ENCODE measurements at places on chromosomes 1 and 21. TPM values are rescaled to one million over a fixed set of nuclear protein-coding genes. Genes with fewer than 3 reads are reported as not detected.

DNA sequence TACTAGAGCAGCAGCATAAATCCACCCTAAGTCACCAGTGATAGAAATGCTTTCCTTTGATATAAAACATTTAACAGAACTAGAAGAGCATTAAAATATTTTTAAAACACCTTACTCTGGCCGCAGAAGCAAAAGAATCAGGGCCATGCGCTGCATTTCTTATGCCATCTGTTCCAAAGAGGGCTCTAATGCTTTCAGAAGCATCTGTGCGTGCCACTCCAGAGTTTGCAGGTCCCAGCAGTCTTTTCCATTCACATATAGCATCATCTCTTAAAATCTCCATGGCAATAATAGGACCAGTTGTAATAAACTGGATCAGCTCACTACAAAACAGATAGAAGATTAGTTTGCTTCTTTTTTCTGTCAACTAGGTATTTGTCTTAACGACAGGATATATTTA is 69.2 kb downstream of the NME7 start:
- no peak for DNase-seq

- no peak for DNase-seq
Observed at GRCh38 chr1:1758692-1759455, 19.4 kb downstream of the NADK start.

Gene FCRL2
- total RNA-seq: not detected

GRCh38 chr1:169753549-169753948 is 19.7 kb upstream of the SELE start:
- no peak for DNase-seq

DNA sequence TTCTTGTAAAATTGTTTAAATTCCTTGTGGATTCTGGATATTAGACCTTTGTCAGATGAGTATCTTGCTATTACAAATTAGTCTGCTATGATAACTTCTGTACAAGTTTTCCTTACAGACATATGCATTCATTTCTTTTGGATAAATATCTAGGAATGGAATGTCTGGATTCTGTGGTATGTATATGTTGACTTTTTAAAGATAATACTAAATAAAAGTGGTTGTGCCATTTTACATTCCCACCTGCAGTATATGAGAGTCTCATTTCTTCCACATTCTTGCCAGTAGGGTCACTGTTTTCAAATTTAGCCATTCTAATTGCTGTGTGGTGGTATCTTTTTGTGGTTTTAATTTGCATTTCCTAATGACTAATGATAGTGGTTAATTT is 53.9 kb downstream of the SYDE2 start:
- DNase-seq: no peak

DNA sequence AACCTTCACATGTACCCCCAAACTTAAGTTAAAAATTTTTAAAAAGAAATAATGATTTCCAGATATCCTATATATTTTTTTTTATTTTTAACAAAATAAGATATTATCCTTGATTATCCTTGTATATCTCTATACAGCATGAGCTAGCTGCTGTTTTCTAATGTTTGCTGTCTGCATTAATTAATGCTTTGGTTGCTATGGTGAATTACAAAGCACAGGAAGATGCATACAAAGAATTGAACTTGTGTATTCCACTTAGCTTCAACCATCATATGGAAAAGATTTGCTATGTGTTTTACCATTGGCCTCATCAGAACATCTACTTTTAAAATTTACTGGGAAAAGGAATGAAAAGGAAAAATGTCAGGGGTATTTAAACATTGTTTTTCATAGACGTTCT is 35.4 kb downstream of the VPS45 start:
- DNase-seq: no peak

- DNase-seq: no peak
Observed at GRCh38 chr1:14441302-14441741, 157.2 kb upstream of the KAZN start.

DNA sequence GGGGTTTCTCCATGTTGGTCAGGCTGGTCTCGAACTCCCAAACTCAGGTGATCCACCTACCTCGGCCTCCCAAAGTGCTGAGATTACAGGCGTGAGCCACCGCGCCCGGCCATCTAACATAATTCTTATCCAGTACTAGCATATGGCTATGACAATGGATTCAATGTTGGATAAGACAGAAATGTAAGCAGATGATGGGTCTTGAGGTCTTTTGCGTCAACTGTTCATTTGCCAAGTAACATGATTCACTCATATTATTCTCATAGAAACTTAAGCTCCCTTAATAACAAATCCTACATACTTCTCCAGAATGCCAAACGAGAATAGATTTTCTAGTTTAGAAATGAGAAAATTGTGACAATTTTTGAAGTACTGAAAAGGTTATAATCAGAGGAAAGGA is 170.3 kb downstream of the RGS7 start:
- DNase-seq: no peak

GRCh38 chr1:27116697-27117096 is 38.2 kb downstream of the SLC9A1 start:
- DNase-seq: no peak

Gene MYBPH
- total RNA-seq: not detected

- peak; percentile 35 for DNase-seq
Observed at GRCh38 chr1:78045926-78046778, at the start of gene GIPC2. Gene GIPC2, plus strand, starts transcription at chr1:78045966. Its CDS starts 129 bp downstream, at chr1:78046095.

Gene VSIG8
- total RNA-seq: not detected

DNA sequence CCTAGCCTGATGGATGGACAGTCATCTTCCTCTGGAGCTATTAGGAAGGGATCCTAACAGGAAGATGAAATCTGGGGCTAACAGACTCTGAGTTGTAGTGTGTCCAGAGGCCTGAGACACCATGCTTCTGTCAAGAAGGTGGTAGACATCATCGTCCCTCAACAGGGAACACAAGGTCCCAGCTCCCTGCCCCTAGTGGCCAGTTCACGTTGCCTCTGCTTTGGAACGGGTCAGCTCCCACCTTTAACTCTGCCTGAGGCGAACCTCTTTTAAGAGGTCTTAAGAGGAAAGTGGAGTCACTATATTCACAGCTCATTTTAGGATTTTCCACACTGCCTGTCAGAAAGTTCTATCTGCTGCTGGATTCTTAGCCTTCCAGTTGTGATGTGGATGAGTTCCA is 28.3 kb downstream of the LRRC71 start:
- DNase-seq: no peak

Data from frontal cortex (tissue), 4 donors.